Adipocyte (in vitro differentiated cells): ENCODE measurements at places on chromosomes 1 and 21.

- no peak for DNase-seq
These were observed 24.5 kb downstream of the OSCP1 start for GRCh38 chr1:36425791-36426190.

DNA sequence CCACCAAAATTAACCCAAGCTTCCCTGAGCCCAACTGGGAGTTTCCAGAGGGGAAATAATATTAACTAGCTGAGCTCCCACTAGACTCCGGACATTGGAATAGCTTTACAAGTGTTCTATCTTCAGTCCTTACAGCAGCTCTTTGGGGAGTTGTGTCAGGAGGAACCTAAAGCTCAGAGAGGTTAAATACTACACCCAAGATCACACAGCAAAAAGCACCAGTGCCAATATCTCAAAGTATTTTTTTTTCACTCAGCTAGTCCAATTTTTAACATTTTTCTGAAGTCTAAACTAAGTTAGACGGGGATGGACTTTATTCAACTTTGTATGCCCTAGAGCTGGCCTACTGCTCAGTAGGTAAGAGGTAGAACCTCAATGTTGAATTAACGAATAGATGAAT is 82.5 kb downstream of the ATP1A1 start:
- DNase-seq = no peak

DNA sequence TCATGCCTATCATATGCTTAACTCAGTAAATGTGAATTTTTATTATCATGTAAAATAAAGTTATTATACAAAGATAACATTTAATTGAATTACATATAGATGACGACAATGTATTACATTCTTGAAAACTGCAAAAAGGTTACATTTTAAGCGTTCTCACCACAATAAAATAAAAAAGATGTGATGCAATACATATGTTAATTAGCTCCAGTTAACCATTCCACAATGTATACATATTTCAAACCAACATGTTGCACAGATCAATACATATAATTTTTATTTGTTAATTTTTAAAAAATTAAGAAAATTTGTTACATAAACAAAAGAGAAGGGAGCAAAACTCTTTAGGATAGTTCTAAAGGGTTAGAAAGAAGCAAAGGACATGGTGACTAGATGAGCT is 183.7 kb downstream of the VAV3 start:
- DNase-seq = no peak

GRCh38 chr1:55943721-55944435 is 635.5 kb downstream of the PLPP3 start:
- no peak for DNase-seq

- DNase-seq = no peak
These were observed 24.1 kb upstream of the TTF2 start for GRCh38 chr1:117036018-117036461.

- DNase-seq = no peak
These were observed 12.9 kb downstream of the TOR3A start for GRCh38 chr1:179094818-179095217.

DNA sequence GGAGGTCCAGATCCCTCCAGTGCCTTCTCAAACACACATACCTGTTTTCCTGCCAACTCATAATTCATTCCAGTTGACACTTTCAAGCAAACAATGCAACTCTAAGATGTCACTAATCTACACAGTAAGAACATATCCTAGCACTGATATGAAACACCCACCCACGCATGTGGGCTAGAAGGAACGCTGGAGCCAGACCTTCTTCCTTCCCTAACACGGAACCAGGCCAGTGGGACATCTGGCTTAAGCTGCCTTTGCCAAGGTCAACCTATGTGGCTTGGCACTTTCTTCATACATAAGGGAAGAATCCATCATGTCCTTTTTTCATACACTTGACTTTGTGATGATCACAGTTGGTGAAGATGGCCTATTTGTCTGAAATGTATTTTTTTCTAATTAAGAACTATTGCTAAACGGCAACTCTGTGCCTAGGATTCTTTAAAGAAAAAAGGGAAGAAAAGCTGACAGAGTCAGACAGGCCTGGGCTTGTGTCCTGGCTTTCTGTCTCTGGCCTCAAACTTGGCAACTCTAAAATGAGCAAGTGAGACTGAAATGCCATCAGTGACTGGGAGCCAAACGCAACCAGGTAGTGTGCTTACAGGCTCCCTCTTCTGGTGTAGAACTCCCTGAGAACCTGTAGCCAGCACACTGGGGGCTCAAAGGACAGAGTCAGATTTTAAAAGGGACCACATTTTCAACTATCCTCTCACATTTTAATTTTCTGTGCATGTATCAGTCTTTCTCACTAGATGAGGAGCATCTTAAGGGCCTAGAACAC is 92.6 kb upstream of the BEND5 start:
- DNase-seq = peak; percentile 40
